Epithelial cell of alveolus of lung (primary cell): ENCODE measurements at places on chromosomes 2 and 18. TPM values are rescaled to one million over a fixed set of nuclear protein-coding genes. Genes with fewer than 3 reads are reported as not detected.

The IL36B gene
- not detected in 2 replicates for total RNA-seq

The INO80B gene
- total RNA-seq: 15.9 and 23.9 TPM in 2 replicates

The UGT1A7 gene
- 0.13 TPM in 1 of 2 replicates, not detected in the other for total RNA-seq

The CERS6 gene
- 14.5 and 18.6 TPM in 2 replicates for total RNA-seq

The TCF23 gene
- not detected in 2 replicates for total RNA-seq

The CYP20A1 gene
- total RNA-seq: 17.7 and 18.6 TPM in 2 replicates

The CCT4 gene
- 107 and 180 TPM in 2 replicates for total RNA-seq

The LRATD1 gene
- total RNA-seq: 0.64 and 3.5 TPM in 2 replicates

The PRLH gene
- not detected in 2 replicates for total RNA-seq

The UPP2 gene
- not detected in 2 replicates for total RNA-seq

The USP34 gene
- 55.2 and 55.7 TPM in 2 replicates for total RNA-seq

The SIX3 gene
- not detected in 2 replicates for total RNA-seq

The TRIM43 gene
- total RNA-seq: not detected in 2 replicates

The GALNT5 gene
- 5.3 and 7.6 TPM in 2 replicates for total RNA-seq

The SERPINB13 gene
- not detected in 2 replicates for total RNA-seq

The GKN2 gene
- total RNA-seq: not detected in 2 replicates

The SH3BP4 gene
- 47.0 and 114 TPM in 2 replicates for total RNA-seq

The SFT2D3 gene
- 4.8 and 8.5 TPM in 2 replicates for total RNA-seq

The KLHL30 gene
- 0.32 TPM in 1 of 2 replicates, not detected in the other for total RNA-seq

The SPR gene
- total RNA-seq: 12.8 and 14.0 TPM in 2 replicates

The TMEM198 gene
- 0.78 and 9.2 TPM in 2 replicates for total RNA-seq

The KCNE4 gene
- total RNA-seq: 5.0 and 13.6 TPM in 2 replicates

The RTP5 gene
- total RNA-seq: not detected in 2 replicates

The TMEM150A gene
- total RNA-seq: 7.9 and 15.1 TPM in 2 replicates

The CROCC2 gene
- total RNA-seq: 0.80 TPM in 1 of 2 replicates, not detected in the other

The ABCG5 gene
- total RNA-seq: not detected in 2 replicates

The GAREM1 gene
- 5.7 and 6.2 TPM in 2 replicates for total RNA-seq

The CCDC93 gene
- 6.5 and 7.5 TPM in 2 replicates for total RNA-seq

The ZNF236 gene
- total RNA-seq: 4.8 and 19.4 TPM in 2 replicates

The ZNF521 gene
- 15.4 and 36.2 TPM in 2 replicates for total RNA-seq

The CPO gene
- not detected in 2 replicates for total RNA-seq

The PTPRN gene
- 22.6 and 64.0 TPM in 2 replicates for total RNA-seq

The ASPRV1 gene
- total RNA-seq: 0.26 and 3.4 TPM in 2 replicates

The CAPN14 gene
- total RNA-seq: 0.08 TPM in 1 of 2 replicates, not detected in the other

The SERPINB4 gene
- 0.64 TPM in 1 of 2 replicates, not detected in the other for total RNA-seq

The GPBAR1 gene
- total RNA-seq: 0.26 and 0.88 TPM in 2 replicates

The ACMSD gene
- not detected in 2 replicates for total RNA-seq

The HOXD11 gene
- not detected in 2 replicates for total RNA-seq

The ARHGAP15 gene
- 1.4 and 3.0 TPM in 2 replicates for total RNA-seq

The EML6 gene
- total RNA-seq: 0.65 TPM in 1 of 2 replicates, not detected in the other

The GPATCH11 gene
- total RNA-seq: 6.9 and 14.9 TPM in 2 replicates

The SERPINB2 gene
- total RNA-seq: 1.4 and 19.1 TPM in 2 replicates

The EGR4 gene
- not detected in 2 replicates for total RNA-seq

The CRACDL gene
- 0.13 and 0.24 TPM in 2 replicates for total RNA-seq

The IL37 gene
- not detected in 2 replicates for total RNA-seq

The APOB gene
- total RNA-seq: under 0.01 TPM in 1 of 2 replicates, not detected in the other
